ENCODE measurements at places on chromosomes 2 and 18.

DNA sequence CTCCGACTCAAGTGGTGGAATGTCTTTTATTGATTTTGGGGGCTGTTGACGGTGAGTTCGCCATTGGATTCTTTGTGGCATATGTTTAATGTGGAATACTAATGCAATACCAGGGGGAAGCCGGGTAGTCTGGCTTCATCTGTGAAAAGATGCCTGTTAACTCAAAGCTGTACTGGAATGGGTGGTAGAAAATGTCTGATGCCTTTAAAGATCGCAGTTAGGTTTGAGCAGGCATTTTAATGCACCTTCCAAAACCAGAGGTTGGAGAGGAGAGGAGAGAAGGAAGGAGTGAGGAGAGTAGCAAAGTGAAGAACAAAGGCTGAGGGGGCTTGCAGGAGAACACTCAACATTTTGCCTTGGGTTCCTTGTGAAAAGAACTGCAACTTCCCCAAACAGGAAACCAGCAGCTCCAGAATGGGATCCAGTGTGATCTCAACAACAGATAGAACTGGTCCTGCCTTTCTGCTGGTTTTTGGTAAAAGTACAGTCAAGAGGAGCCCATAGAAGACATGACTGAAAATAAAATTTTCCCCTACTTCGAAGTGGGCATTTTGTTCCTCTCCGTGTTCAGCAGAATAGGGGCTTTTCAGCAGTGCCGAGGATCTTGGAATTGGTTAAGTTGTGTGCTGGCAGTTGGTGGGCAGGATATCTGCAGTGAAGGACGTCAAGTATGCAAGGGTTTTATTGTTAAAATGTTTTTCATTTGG, 1.5 kb downstream of the ZNF532 start:
- DNase-seq: no peak

- no peak for DNase-seq
Measured at GRCh38 chr2:145273840-145274239, 753.9 kb upstream of the ZEB2 start.

DNA sequence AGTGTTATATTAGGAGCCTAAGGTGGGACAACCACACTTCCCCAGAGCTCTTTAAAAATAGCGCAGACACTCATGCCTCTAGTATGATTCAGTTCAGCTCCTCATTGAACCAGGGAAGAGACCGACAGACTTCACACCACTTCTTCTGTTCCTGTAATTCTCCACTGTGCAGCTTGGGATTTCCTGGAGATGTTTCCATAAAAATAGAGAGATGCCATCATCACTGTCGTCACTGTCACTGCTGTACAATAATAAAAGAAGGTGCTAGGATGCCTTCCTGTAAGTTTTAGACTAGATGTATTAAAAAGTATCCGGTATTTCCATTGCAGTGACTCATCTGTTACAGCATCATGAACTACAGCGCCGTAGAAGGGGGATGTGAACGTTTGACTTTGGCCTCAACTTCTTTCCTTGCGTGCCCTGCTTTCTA, 110.9 kb downstream of the FAM210A start:
- no peak for DNase-seq

- no peak for DNase-seq
Measured at GRCh38 chr2:73243884-73244570, 9.9 kb downstream of the CCT7 start.
